ENCODE measurements at places on chromosomes 4 and X.

DNA sequence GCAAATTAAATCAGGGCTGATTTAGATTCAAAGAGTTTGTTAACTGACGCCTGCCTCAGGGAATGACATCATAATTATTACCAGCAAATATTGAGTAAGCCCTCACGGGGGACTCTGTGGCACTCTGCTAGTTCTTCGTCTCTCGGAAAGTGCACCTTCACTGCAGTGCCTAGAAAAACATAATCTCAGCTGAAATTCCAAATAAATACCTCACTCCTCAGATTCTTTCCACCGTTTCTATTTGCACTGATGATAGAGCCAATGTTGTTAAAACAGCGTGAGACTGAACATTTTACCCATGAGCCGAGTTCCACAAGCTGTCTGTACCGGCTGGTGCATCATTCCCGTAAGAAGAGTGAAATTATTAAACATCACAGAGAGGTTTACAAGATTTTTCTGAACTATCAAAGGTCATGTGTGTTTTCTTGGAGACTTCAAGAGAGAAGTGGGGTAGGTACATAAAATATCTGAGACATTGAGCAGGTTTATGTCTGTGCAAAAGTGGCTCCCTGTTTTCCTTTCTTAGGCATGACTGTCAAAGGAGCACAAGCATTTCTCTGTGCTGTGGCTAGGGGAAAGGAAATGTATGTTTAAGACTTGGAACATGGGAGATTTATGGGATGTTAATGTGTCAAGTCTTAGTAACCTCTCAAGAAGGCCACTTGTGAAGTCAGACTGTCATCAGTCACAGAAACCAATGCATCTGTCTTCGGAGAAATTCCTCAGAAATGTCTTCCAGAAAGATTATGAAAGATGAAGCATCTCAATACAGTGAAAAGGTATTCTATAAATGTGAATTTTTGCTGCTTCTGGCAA lies 119.6 kb downstream of the CBLL2 start:
- no peak for DNase-seq

- no peak for DNase-seq
Measured at GRCh38 chr4:53653484-53654053, 62.3 kb upstream of the LNX1 start.

GRCh38 chr4:5878359-5878758 lies 14.5 kb downstream of the CRMP1 start:
- no peak for DNase-seq

GRCh38 chr4:68342134-68342533 lies 7.8 kb downstream of the YTHDC1 start:
- no peak for DNase-seq

DNA sequence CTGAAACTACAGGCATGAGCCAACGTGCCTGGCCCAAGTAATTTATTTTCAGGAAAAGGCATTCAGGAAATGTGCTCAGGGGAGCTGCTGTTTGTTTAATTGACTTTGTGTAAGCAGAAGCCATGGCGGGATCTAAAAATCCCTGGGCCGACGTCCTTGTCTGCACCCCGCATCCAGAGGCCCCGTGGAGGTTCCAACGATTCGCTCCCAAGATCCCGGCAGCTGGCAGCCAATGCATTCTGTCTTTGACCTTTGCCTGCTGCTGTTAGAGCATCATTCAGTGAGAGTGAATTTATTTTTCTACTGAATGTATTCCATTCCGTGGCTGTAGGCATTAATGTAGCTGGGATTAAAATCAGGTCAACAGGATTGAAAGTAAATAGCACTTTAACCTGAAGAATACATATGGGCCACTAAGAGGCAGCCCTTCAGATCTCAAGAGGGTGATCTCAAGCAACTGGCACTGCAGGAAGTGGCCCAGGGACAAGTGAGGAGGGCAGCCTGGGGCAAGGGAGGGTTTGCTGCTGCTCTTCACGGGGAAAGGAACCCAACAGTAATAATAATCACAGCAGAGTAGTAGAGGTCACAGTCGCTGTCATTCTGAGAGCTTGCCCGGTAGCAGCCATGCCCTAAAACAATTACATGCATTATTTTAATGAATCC lies 75.2 kb downstream of the PSAPL1 start:
- DNase-seq, result no peak
